Thoracic aorta (tissue), 2 donors: ENCODE measurements at places on chromosomes 12 and 14.

DNA sequence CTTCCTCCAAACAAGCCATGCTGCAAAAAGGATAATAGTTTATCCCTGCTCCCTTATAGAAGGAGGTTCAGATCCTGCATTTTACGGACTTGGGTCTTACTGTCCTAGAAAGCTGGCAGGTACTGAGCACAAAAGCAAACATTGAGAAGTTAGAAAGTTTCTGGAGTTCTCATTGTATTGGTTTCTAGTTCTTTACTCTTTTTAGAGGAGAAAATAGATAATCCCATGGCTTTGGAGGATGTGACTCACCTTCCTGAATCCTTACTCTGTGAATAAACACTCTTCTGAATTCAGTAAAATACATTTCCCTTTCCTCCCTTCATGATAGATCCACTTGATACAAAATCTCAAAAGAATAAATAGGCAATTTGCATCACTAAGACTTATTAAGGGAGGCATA is 188.9 kb downstream of the NPAS3 start:
- no peak for DNase-seq

- no peak for DNase-seq
Observed at GRCh38 chr12:74488134-74488533, 49.5 kb upstream of the ATXN7L3B start.

- DNase-seq, result no peak
Observed at GRCh38 chr14:75443203-75443969, 15.6 kb downstream of the JDP2 start.

GRCh38 chr12:107179871-107180270 is 86.5 kb upstream of the CRY1 start:
- no peak for DNase-seq

DNA sequence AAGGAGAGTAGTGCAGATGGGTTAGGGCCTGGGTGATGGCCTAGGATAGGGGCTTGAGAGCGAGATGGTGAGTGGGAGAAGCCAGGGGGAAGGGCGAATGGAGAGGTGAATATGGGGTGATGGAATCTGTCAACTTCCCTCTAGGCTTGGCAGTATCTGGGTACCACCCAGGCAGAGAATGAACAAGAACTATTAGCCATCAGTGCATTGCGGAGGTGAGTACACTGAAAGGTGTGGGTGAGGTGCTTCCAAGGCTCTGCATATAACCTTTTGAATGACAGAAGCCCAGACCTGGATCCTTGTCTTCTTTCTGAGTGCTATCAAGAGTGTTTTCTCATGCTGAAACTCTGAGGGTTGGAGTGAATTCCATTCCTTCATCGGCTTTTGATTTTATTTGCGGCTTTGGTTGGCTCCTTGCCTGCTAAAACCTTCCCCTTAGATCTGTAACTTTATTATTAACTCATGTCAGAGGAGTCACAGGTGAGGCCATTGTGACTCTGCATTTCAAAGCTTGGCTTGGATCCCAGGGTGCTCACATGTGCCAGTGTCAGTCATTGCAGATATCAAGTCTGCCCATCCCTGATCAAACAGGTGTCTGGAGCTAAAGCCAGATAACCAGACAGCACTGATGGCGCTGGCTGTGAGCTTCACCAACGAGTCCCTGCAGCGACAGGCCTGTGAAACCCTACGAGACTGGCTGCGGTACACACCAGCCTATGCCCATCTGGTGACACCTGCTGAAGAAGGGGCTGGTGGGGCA is 18.6 kb downstream of the PEX5 start:
- DNase-seq, result no peak

GRCh38 chr14:25048170-25049016 is 1.6 kb downstream of the STXBP6 start:
- DNase-seq, result no peak

DNA sequence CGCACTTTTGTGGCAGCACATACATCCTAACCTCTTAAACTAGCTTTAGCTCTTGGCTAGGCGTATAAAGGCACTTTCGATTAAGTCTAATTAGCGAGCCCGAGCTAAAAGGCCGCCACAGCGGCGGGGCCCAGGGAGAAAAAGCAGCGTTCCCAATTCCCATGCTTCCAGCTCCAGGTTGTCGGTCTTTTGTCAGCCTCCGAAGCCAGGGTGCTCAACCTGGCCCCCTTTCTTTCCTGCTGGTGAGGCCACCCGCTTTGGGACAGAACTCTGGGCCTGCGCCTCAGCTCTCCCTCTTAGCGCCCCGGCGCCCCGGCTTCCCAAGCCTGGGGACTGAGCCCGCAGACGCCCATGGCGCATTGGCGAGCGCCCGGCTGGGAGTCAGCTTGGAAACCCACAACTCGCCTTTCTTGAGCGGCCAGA is 33.3 kb upstream of the TBX5 start:
- no peak for DNase-seq

DNA sequence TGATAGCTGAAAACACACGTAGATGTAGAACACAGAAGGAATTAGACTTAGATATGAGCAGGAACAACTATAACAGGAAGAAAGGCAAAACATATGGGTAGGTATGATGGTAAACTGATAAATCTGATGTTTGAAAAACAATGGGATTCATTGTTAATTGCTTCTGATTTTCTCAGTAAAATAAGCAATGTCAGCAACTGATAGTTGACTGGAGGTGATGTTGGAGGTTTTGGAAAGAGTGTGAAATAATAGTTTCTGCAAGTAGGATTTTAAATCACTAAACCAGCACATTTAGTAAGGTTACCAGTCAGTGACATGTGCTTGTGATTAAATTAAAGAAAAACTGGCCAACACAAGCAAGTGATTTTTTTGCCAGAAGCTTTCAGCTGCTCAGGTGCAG is 123.0 kb upstream of the CPNE8 start:
- DNase-seq, result no peak

DNA sequence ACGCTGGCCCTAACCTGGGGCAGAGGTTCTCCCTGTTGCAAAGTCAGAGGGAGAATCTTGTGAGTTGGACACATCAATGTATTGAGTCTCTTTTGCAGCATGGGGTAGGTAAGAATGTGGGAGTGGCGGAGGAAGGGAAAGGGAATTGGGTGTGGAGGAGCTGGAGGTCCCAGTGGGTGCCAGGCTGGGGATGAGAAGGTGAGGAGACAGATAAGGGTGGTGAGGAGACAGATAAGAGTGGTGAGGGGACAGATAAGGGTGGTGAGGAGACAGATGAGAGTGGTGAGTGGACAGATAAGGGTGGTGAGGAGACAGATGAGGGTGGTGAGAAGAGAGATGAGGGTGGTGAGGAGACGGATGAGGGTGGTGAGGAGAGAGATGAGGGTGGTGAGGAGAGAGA is 72.9 kb upstream of the SFSWAP start:
- DNase-seq, result no peak

DNA sequence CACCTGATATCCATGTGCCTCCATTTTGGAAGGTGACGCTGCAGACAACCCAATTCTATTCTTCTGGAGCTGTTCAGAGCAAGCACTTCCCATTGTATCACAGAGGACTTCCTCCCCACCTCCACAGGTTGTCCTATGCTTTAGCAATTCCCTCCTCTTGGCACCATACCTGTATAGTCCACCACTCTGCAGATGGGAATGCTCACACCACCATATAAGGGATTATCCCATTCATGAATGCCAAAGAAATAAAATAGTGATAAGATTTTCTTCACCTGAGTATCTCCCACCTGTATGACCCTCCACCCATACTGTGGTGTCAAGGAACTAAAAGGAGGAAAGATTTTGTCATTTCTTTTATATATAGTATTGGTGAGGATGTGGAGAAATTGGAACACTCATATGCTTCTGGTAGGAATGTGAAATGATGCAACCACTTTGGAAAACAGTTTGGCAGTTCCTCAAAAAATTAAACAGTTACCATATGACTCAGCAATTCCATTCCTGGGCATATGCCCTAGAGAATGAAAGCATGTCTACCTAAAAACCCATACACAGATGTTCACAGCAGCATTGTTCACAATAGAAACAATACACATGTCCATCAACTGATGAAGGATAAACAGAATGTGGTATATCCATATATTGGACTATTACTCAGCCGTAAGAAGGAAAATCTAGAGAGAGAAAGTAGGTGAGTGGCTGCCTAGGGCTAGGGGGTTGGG is 75.2 kb downstream of the FIGNL2 start:
- DNase-seq, result no peak

DNA sequence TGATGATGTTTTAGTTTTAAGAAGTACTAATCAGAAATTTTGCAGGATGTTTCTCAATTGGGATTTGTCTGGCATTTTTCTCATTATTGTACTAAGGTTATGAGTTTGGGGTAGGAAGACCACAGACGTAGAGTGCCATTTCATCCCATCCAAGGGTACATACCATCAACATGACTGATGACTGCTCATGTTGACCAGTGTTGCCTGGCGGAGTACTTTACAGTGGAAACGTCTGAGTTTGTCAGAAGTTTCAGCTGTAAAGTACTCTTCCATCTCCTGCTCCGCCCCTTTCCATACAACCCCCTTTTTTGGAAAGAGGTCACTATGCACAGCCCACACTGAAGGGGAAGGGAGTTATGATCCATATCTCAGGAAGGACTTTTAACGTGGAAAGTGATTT is 74.2 kb downstream of the RCOR1 start:
- DNase-seq, result no peak

GRCh38 chr12:132311201-132311915 is 18.0 kb downstream of the GALNT9 start:
- no peak for DNase-seq

DNA sequence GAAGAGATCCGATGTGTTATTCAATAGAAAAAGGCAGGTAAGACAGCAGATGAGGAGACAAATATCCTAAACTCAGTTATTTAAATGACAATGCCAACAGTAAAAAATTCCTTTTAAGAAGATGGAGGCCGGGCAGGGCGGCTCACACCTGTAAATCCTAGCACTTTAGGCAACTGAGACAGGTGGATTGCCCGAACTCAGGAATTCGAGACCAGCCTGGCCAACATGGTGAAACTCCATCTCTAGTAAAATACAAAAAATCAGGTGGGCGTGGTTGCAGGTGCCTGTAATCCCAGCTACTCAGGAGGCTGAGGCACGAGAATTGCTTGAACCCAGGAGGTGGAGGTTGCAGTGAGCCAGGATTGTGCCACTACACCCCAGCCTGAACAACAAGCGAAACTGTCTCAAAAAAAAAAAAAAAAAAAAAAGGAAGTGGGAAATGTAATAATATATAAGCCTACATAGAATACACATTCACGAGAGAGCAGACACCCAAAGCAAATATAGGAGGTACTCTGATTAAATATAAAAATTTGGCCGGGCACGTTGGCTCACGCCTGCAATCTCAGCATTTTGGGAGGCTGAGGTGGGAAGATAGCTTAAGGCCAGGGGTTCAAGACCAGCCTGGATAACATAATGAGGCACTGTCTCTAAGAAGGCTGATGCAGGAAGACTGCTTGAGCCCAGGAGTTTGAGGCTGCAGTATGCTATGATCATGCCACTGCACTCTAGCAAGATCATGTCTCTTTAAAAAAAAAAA is 19.0 kb downstream of the CORO1C start:
- no peak for DNase-seq

GRCh38 chr12:6850796-6851152 is 312 bp downstream of the CDCA3 start:
- no peak for DNase-seq

DNA sequence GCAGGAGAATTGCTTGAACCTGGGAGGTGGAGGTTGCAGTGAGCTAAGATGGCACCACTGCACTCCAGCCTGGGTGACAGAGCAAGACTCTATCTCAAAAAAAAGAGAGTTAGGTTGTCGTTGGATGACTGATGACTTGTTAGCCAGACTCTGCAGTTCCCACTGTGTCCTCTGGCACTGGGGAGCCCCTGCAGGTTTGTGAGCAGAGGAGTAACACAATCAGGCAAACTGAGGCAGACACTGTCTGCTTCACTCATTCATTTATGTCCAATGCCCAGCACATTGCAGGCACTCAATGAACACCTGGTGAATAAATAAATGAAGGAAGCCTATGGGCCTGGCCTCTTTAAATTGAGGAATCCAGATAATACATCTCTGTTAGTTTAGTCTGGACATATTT is 41.2 kb upstream of the BCL11B start:
- DNase-seq, result no peak

DNA sequence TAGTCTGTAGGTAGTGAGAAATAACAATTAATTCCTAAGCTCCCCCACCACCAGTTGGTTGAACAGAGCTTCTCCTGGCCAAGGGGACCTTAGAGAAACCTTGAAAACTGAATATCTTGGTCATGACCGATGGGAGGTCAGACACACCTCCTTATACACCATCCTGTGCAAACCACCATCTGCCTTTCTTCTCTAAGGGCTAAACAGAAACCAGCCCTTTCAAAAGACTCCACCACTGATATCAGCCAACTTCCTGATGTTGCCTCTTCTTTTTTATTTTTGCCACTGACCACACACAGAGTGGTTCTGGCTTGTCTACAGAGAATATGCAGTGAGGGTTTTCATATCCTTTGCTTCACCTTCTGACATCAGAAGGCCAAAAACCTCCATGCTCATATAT is 977.7 kb upstream of the SEL1L start:
- DNase-seq, result no peak

DNA sequence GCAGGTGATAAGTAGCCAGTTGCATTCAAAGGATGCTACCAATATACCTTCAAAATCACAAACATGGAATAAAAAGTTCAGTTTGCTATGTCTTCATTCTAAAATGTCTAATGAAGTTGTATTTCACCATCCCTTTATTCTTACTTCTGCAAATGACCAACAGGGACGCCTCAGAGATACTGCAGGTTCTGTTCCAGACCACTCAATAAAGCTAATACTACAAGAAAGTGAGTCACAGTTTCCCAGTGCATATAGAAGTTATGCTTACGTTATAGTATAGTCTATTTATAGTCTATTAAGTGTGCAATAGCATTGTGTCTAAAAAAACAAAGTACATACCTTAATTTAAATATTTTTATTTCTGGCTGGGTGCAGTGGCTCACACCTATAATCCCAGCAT is 29.3 kb upstream of the EIF5 start:
- no peak for DNase-seq

DNA sequence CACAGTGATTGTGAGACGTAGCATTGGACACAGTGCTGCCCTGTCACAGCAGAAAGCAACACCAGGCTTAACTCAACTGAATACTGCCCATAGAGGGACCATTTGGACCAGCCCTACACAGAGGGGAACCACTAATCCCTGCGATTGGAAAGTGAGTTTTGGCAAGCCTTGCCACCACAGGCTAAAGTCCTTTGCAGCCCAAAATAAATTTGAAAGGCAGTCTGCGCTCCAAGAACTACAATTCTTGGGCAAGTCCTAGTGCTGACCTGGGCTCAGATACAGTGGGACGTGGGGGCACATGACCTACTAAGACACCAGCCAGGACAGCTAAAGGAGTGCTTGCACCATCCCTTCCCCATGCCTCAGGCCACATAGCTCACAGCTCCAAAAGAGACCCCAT is 331.4 kb upstream of the GARIN2 start:
- no peak for DNase-seq

GRCh38 chr14:103122947-103123633 is at the start of gene TNFAIP2:
TSS of gene TNFAIP2 (plus strand) at chr14:103123461. CDS start at chr14:103126458, 2,997 bp downstream.
- DNase-seq, result no peak

GRCh38 chr14:33553706-33554278 is 397.1 kb downstream of the EGLN3 start:
- DNase-seq, result no peak

DNA sequence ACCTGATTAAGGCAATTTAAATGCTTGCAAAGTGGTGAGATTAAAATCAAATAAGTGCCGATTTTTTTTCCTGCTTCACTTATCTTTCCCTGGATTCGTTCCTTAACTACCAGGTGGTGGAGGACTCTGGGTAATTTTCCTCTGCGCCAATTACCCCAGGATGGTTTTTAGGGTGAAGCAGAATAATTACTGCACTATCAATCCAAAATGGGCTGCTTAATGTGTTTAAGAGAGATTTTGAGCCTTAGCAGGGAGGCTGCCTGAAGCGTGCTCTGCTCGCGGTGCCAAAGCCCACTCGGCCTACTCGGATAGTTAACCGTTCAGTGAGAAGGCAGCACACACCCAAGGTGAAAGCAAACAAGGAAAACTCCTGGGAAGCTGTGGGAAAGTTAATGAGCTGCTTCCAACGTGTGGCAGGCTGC is 274.9 kb upstream of the LMO3 start:
- no peak for DNase-seq
